ENCODE measurements at places on chromosomes 1 and 21. TPM values are rescaled to one million over a fixed set of nuclear protein-coding genes. Genes with fewer than 3 reads are reported as not detected.

The SLAMF7 gene
- total RNA-seq = 0.91 TPM

The CHIA gene
- total RNA-seq = not detected

The TFB2M gene
- 56.5 TPM for total RNA-seq

DNA sequence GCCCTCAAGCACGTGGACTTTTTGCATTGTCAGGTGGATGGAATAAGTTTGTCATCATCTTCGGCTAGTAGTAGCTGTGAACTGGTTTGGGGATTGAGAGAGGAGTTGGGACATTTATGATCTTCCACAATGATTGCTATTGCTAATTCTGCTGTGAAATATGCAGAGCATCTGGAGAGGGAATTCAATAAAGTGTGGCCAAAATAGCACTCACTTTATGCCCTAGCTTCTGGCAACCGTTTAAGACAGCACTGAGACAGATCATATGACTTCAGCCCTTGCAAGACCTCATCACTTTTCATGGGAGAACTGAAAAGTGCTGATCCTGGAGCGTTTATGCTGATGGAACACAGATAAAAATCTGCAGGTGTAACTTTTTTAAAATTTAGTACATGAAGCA, 360.8 kb downstream of the GPATCH2 start:
- DNase-seq = no peak

- peak; percentile 89 for DNase-seq
Observed at GRCh38 chr1:47881505-47882442, 115.4 kb downstream of the TRABD2B start.

DNA sequence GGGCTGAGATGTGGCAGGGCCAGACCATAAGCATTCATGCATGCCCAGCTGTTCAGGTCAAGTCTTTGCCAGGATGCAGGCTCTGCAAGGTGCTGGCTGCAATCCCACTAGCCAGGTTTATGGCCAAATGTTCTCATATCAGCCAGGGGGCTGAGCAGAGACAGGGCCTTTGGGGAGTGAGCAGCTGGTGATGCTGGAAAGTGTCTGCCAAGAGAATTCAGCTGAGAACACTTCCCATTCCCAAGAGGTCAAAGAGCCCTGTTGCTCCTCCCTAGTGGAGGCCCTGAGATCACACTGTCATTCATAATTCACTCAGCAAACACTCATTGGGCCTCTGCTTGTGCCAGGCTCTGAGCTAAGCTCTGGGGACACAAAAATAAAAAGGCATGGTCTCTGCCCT, 150.3 kb downstream of the DMRTA2 start:
- no peak for DNase-seq

GRCh38 chr1:45608175-45609156, 15.4 kb downstream of the CCDC17 start:
- no peak for DNase-seq

GRCh38 chr1:186843226-186843625, 14.5 kb downstream of the PLA2G4A start:
- no peak for DNase-seq

- no peak for DNase-seq
Observed at GRCh38 chr1:20008391-20008841, 29.0 kb upstream of the PLA2G2A start.

All from Daoy (cell line).